ENCODE measurements at places on chromosomes 2 and 18.

DNA sequence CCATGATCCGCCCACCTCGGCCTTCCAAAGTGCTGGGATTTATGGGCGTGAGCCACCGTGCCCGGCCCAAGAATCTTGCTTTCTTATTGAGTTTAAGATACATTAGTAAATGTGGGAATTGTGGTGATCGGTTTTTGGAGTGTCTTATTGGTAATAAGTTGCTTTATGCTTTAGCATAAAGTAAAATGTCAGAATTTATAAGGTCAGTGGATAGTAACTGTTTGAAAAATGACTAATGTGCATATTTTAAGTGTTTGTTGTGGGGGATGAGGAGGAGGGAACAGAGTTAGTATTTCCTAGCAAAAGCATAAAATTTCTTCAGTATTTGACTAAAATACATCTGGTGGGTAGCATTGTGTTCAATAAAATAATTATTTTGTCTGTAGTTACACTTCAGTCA, 77.4 kb downstream of the SLC39A10 start:
- DNase-seq = no peak

GRCh38 chr2:19120941-19121750, 237.3 kb downstream of the OSR1 start:
- DNase-seq = peak; percentile 31

- no peak for DNase-seq
Observed at GRCh38 chr2:1224901-1225300, 188.4 kb upstream of the TPO start.

DNA sequence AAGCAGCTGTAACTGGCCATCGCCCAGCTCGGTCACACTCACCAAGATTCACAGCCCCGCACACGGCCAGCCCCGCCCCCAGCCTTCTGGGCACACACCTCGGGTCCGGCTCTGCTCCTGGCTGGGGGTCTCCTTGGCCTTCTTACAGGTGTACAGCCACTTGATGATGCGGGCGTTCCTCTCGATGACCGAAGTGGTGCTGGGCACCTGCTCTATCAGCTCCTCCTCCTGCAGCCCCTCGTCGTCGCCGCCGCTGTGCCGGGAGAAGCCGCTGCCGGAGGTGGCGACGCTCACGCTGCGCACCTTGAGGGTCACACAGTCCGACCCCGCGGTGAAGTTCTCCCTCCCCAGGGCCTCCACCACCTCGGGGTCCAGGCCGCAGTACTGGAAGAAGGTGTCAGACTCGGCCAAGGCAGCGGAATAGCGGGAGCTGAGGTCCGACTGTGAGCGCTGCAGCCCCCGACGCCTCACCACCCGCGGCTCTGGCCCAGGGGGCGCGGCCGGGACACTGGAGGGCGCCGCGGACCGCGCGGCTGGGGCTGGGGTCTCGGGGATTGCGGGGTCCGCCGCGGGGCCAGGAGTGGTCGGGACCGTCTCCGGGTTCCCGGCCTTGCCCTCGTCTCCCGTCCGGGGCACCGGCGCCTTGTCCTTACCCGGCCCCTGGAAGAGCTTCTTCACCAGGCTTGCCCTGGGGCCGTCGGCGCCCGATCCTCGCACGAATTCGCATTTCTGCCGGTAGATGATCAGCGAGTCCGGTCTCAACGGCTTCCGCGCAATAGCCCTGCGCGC, 769 bp downstream of the FAM110C start:
- no peak for DNase-seq

DNA sequence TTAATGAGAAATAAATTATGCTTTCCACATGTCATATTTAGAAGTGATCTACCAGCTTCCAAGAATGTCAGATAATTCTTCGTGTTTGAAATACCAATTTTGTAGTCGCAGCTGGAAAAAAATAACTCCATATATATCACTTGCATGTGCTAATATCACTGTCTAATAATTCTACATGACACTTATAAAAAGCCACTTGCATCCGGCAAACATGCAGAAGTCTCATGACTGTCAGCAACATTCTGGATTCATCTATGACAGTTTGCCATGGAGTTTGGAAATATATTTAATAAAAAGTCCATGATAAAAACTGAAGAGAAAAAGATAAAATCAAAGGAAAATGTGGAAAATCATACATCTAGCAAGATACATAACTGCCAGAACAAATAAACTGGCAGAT, 1784.4 kb downstream of the SUCLG1 start:
- DNase-seq = no peak

DNA sequence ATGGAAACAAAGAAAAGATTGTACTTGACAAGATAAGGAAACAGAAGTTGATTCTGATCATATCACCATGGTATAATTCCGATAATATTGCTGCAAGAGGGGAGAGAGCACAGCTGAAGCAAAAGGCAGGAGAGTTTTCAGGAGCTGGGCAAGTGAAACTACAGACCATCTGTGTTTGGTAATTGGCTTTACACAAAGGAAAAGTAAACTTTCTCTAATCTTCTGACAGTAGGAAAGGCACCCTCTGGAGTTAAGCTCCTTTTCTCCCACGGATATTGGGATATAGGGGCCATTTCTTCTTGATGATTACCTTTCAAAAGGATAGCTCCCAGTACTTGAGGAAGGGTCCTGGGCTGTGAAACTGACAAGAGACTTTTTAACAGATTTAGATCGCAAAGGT, 29.9 kb upstream of the REG3A start:
- DNase-seq = no peak

- no peak for DNase-seq
Observed at GRCh38 chr2:43790147-43790546, 16.3 kb downstream of the DYNC2LI1 start.

GRCh38 chr18:23967321-23968089, 47.0 kb upstream of the TTC39C start:
- no peak for DNase-seq

GRCh38 chr2:17270894-17271293, 247.3 kb downstream of the RAD51AP2 start:
- DNase-seq = no peak

- DNase-seq = no peak
Observed at GRCh38 chr2:65991381-65992197, 443.3 kb upstream of the MEIS1 start.

DNA sequence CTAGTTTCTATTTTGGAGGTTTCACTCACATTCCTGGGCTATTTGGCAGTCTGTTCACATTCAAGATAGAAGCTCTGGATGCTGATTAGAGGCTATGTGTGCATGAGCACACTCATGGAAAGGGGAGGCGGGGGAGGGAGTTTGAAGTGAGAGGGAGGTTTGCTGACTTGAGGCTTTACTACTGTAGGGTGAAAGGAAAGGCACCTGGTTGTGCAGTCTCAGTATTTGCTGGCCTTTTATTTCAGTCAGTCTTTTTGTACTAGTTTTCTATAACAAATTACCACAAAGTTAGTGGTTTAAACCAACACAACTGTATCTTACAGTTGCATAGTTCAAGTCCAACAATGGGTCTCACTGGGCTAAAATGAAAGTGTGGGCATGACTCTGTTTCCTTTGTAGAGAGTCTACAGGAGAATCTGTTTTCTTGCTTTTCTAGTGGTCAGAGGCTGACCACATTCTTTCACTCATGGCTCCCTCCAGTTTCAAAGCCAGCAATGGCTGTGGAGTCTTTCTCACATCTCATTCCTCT, 47.7 kb upstream of the NR4A2 start:
- DNase-seq = no peak

- DNase-seq = no peak
Observed at GRCh38 chr2:160731856-160732255, 238.2 kb upstream of the RBMS1 start.

DNA sequence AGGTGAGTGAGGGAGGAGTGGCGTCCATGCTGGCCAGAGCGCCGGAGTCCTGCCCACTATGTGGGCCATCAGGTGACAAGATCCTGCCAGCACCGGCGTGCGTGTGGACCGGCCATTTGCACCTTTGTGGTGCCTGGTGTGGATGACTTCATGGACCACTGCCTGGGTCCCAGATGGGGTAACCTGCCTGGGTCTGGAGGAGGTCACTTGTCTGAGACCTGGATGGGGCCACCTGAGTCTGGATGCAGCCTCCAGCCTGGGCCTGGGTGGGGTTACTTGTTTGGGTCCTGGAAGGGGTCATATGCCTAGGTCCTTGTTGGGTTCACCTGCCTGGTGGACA, 299.6 kb downstream of the NDUFA10 start:
- DNase-seq = peak; percentile 1

GRCh38 chr2:145584353-145584752, 1064.4 kb upstream of the ZEB2 start:
- no peak for DNase-seq

DNA sequence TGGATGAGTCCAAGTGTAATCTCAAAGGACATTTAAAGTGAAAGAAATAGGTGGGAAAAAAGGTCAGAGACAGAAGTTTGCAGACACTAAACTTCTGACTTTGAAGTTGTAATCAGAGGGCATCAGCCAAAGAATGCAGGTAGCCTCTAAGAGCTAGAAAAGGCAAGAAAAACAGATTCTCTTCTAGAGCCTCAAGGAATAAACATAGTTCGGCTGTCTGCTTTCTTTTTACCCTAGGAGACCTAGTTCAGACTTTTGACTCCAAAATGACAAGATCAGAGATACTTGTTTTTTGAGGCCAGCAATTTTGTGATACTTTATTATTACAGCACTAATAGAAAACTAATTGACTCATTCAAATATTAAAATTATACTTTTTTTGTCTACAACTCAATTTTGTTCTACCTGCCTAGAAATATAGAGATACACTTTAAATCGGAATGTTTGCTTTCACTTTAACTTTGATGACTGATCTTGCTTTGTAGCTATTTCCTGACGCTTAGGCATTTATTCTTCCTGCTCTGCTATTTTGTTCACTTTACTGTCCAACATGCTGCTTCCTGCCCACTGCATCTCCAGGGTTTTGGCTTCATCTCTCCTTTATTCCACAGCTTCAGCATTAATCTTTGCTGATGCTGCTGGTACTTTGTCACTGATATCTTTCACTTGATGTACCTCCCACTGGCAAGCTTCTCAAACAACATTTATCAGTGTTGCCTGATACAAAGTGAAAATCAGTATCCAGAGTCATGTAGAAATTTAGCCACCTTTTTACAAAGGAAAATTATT, 272.5 kb downstream of the DSEL start:
- DNase-seq = no peak

All from posterior cingulate gyrus (tissue), 11 donors.